ENCODE measurements at places on chromosomes 2 and 18.

DNA sequence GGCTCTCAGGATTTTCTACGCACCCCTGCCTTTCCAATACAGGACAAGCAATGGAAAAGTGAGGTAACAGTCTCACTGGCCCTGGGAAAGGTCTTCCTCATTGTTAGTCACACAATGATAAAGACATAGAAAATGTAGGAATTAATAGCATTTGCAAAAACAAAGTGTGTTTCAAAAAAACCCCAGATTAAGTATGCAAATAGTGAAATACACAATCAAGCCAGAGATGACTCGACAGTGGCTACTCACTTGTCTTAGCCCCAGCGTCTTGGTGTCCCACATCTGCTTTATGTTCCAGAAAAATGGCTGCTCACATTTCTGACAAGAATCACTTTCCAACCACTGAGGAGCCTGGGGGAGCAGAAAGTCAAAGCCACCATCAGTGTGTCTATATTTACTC lies 47.0 kb upstream of the AP1S3 start:
- peak; percentile 24 for DNase-seq

- DNase-seq: no peak
Observed at GRCh38 chr2:62343206-62343605, 147.3 kb downstream of the B3GNT2 start.

DNA sequence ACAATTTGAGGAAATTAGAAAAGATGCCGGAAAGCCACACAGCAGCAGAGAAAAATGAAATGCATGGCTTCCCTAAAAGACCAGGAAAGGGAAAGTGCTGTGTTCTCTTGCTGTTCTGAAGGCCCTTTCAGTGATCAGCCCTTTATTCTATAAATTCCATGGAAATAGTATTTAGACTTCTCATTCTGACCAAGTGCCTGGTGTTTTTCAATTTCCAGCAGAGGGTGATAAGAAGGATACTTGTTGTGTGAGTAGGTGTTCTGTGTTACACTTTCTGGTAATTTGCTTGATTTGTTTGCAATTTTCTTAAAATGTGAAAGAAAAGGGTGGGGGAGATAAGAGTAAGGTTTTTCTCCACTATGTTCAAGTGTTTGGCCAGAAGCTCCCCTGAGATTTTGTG lies 504.5 kb downstream of the IRS1 start:
- DNase-seq: no peak

DNA sequence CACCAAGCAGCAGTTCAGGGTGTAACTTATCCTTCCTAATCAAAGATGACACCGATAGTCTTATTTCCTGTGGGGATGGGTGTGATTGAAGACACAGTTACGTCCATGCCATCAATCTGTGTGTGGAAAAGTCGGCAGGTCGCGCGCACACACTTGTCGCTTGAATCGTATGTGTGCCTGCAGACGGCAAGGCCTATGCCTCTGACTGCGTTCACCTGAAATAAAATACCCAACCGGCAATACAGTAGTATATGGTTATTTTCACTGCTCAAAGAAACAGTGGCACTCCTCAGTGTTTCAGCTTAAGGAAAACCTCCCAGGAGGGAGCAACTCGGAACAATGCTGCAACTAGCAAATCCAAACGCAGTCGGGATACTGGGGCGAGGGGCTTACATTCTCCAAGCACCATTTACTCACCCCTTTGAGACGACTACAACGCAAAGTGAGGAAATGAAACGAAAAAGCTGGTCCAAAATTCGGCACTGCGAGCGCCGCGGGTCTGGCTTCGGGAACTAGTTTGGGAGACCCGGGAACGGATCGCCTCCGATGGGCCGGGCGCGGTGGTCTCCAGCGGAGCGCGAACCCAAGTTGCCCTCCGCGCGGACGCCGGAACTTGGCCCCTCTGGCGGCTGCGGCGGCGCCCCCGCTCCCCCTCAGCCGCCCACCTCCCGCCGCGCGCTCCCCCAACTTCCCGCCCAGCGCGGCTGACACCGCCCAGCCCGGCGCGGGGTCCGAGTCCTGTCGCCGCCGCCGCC lies 675 bp downstream of the PRKD3 start:
- peak; percentile 54 for DNase-seq

GRCh38 chr18:32093102-32093511 lies 1.4 kb downstream of the RNF138 start:
- peak; percentile 48 for DNase-seq

DNA sequence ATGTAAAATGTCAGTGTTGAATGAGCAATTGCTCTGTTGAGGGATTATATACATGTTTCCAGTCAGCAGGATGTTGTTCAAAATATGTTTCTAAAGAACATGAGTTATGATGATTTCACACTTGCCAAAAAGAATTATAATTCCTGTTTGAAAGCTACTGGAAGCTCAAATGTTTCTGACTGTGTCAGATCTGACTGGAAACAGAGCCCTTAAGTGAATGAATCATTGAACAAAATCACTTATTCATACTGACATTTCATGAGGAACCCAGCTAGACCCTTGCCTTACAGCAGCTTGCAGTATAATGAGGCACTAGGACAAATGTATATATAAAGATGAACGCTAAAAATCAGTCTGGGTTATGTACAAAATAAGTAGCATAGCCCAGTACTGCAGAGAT lies 35.4 kb upstream of the ITGAV start:
- DNase-seq: no peak

DNA sequence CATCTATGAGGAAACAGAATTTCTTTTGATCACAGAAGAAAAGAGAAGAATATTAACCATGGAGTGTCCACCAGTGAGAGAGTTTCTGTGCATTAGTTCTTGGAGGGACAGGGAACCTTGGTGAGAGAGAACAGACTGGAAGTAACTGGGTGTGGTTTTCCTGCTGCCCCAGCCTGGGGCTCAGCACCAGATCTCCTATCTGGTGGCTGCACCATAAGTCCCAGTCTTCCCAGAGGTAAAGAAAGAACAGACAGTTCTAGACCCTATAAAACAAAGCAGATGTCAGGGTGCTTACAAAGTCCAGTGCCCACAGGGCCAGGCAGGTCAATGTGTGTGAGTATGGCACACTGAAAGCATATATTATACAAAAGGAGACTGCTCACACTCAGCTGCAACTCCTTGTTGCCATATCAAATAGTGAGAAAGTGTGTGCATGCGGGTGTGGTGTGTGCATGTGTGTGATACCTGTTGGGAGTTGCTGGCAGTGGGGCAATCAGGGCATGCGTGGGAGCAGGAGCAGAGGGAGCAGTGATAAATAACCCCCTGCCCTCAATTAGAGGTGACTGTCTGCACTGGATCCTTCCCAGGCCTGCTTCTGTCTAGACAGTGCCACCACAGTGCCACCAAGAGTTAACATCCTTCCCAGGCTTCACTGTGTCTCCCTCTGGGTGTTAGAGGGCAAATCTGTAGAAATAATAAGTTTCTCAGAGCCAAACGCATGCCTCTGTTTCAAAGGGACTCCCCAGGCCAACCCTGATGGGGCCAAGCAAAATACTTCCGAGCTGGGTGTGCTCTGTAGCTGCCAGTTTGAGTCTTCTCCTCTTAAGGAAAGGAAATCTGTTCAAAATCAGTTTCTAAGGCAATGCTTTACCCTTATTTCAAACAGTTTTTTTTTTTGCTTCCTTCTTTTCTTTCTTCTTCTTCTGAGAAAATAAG lies 45.7 kb downstream of the RDH14 start:
- no peak for DNase-seq
